ENCODE measurements at places on chromosomes 11 and 22.
A peak's percentile ranks its signal among the peaks of the same experiment; 100 is the strongest.

DNA sequence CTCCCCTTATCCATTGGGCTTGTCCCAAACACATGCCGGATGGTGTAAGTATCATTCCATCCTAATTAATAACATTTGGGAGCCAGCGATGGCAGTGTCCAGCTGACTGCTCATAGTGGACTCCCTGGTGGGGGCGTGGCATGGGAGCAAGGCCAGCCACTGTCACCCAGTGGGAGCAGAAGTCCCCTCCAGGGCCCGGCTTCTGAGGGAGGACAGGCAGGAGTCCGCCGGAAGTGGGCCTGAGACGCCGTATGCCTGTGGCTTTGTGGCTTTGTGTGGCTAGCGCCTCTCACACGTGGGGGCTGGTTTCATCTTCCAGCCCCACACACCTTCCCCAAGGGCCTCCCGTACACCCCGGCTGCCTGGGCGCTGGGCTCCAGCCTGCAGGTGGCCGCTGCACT, 124.5 kb downstream of the KCNQ1 start:
- no peak for DNase-seq

DNA sequence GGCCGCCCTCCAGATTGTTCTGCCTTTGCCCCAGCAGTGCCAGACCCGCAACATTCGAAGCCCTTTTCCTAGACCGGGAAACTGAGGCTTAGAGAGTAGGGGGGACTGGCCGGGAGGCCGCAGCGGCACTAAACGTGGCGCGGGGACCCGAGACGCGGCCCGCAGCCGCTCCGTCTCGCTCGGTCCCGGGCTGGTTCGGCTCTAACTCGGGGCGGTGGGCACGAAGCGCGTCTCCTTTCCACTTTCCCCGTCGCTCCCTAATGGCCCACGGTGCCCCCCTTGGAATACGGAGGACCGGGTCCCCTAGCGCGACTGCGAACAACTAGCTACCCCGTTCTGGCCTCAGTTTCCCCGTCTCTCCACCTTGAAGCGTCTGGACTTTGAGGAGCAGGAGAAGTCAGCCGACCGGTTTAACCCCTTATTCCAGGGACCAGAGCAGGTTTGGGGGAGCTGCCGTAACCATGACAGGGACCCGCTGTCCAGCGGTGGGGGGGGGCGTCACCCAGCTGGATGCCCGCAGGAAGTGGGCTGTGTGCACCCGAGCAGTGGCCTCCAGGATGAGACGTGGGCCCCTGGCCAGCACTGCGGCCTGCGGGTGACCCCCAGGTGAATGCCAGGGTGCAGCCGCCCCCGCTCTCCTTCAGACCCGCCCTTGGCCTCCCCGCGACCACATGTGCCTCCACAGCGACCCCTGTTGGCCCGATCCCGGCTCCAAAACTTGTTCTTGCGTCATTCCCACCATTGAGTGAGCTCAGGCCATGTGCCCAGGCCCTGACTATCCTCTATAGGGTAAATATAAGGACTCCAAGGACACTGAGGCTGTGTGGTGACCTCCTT, 1.1 kb downstream of the CDC42EP1 start:
- peak; percentile 30 for DNase-seq

DNA sequence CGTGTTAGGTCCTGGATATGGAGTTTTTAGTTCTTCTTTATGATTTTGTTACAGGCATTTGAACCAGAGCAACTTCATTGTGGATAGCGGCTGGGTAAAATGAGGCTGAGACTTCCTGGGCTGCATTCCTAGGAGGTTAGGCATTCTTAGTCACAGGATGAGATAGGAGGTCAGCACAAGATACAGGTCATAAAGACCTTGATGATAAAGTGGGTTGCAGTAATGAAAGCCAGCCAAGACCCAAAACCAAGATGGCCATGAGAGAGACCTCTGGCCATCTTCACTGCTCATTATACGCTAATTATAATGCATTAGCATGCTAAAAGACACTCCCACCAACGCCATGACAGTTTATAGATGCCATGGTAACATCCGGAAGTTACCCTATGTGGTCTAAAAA, 23.4 kb upstream of the CLMP start:
- no peak for DNase-seq

- DNase-seq: no peak
Observed at GRCh38 chr11:35006389-35007128, 90.1 kb downstream of the PDHX start.

- DNase-seq: no peak
Observed at GRCh38 chr11:75413864-75414263, 14.5 kb downstream of the RPS3 start.
